ENCODE measurements at places on chromosomes 2 and 18.
A peak's percentile ranks its signal among the peaks of the same experiment; 100 is the strongest.

GRCh38 chr2:3656762-3657721, 958 bp upstream of the ALLC start:
- DNase-seq: peak; percentile 94

DNA sequence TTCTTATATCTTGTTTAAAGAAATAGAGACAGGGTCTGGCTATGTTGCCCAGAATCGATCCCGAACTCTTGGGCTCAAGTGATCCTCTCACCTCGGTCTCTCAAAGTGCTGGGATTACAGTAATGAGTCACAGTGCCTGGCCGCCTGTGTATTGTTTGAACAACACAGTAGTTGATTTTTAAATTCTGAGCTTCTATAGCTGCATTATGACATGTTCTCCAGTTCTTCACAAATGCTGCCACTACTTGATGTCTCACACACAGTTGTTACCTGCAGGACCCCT, 7.7 kb upstream of the RHOB start:
- no peak for DNase-seq

DNA sequence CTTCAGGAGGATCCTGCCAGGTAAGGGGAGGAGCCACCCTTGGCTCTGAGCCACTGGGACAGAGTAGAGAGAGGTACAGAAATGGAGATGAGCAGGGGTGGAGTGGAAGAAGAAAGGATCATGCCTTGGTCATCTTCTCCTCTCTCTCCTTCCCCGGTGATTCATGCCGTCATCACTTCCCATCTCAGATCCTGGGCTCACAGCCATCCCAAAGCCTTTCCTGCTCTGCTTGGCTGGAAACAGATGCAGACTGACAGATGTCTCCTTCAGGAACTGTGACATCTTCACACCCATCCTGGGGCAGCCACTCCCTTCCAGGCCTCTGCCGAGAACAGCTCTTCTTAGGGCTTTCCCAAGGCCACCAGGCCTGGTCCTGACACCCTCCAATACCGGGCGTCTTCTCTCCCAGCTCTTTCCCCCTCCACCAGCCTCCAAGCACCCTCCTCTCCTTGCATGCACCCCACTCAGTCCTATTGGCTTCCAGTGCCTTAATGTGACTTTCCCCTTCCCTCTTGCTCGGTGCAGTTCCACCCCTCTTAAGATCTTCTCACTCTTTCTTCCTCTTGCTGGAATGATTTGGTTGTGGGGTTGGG, 58.3 kb upstream of the TNP1 start:
- DNase-seq: no peak

- DNase-seq: no peak
Observed at GRCh38 chr2:232982926-232983668, 30.0 kb downstream of the NGEF start.

DNA sequence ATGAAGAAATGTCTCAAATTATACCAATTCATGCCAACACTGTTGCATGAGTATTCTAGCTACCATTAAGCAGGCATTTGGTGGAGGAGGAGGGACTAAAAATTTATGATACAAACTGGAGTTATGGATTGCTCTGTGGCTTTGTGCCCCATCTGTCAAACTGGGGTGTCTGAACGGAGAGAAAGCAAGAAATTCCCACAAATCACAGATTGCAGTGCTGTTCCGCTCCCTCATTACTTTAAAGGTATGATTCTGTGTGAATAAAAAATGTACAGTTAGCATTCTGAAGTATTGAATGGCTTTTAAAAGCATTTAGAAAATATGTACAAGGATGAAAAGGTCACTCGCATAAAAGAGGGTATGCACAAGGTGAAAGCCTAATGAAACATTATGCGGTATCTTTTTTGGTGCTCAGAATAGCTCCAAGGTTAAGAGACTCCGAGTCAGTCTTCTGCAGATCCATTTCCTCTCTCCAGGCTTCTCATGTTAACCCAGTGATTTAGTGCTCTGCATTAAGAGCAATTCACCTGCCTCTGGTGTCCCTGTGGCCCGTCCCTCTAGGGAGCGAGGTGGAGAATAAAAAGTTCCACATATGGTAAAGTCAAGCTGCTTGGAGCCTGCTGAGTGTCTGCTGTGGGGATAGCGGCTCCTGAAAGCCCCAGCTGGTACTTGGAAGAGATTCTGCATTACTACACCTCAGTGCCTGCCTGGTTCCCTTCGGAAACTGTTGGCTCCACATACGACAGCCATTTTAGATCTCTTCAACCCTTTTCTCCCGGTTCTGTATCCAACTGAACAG, 184.2 kb downstream of the ZNF521 start:
- DNase-seq: no peak

DNA sequence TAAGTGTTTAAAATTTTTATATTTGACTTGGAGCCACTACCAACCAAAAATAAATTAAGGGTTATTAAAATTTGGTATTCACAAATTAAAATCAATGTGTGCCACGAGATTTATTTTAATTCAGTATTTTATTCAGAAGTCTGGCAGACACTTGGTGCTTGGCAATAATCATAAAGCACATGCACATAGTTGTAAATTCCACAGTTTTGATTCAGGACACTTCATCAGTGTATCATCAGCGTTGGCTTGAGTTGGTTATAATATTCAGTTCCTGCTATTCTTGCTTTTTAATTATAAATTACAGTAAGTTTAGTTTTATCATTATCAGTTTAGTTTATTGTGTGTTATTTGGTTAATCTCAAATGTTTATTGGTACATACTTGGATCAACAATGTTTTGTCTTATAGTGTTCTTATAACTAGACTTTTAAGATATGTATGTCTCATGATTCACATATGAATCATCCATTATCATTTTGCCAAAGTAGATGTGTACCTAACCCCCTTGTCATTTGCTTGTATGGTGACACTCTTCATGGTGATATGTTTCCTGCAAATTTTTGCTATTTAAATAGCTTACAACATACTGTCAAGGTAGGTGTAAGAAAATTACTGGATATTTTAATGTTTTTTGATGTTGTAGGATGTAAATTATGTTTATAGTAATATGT, 237.9 kb downstream of the BABAM2 start:
- DNase-seq: no peak

DNA sequence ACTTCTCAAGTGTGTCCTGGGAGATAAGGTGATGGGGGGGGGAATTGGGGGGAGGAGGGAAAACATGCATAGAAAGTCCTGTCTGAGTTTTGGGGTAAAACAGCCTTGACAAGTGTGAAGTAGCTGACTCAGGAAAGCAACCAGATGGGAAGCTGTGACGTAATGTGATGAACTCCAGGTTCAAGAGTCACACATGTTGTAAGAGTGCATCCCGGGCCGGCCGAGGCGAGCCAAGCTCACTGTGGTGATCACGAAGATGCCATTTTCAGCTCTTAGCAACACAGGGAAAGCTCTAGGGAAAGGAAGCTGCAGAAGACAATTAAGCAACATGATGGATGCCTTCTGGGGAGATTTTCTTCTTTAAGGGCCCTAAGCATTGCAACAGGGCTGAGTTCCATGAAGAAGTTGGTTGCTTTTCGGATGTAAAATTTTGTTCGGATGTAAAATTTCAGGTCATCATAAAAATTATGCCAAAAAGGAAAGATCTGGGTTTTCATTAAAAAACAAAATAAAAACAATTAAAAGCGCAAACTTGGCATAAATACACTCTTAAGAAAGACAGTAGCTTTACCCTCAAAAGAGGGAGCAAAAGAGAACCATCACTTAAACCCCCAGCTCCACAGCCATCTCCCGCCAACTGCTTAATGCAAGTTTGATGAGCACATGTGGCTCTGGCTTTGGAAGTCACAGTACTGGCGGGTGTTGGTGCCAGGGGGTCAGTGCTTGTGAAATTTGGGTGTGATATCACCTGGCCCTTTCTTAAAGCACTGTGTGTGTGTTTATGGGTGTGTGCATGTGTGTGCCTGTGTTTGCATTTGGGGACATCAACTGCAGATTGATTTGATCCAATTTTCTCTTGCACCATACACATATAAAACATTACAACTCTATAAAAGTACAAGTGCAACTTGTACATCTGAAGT, 19.1 kb downstream of the SERTAD2 start:
- no peak for DNase-seq

- DNase-seq: no peak
Observed at GRCh38 chr2:149928011-149928410, 340.4 kb upstream of the MMADHC start.

DNA sequence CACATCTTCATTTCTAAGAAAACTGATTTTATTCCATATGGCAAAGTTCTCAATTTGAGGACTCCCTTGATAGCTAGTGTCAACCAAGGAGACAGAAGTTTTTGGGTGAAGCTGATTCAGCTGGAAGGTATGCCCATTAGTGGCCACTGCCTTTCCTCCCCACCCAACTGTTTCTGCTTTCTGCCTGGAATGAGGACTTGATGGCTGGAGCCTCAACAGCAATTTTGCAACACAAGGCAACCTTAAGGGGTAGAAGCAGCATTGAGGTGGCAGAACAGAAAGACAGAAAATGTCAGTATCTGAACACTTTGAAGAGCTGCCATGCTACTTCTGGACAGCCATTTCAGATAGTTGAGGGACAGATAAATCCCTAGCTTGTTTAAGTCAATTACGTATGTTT, 47.0 kb downstream of the INHBB start:
- DNase-seq: no peak

- no peak for DNase-seq
Observed at GRCh38 chr2:240789501-240790369, 30.3 kb downstream of the KIF1A start.

- DNase-seq: no peak
Observed at GRCh38 chr2:206533977-206534376, 90.6 kb downstream of the ADAM23 start.

DNA sequence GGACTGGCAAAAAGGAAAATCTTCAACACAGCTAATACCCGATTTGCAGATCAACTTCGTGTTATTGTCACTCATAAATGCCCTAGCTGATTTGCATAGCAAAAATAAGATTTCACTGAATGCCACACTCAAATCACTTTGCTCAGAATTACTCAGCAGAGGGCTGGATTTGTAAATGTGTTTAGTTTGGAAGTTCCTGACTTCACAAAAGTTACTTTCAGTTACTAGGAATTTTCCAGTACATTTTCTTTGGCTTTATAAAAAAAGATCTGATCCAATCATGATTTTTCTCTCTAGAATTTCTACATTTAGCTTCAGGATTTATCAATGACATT, 433.3 kb upstream of the ID2 start:
- DNase-seq: no peak
